Sigmoid colon (tissue), 7 donors: ENCODE measurements at places on chromosomes 4 and X. TPM values are rescaled to one million over a fixed set of nuclear protein-coding genes. Genes with fewer than 3 reads are reported as not detected.

MAP7D2 gene
- total RNA-seq = 0.66 TPM

DNA sequence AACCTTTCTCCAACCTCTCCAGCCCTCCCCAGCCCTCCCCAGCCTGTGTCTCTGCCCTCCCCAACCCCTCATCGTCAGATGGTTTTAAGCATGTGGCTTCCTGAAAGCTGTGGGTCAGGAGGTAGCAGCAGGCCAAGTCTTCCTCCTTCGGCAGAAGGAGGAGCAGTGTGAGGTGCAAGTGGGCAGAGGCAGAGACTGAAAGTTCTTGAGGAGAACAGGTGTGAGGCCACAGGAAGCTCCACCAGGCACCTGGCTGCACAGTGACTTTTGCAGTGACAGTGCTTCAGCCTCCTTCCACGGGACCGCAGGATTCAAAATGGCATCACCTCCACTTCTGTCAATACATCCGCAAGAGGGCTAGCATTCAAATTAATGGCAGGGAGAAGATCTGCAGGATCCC lies 203.9 kb upstream of the LEF1 start:
- H3K27ac ChIP-seq = no peak overlapping the region

DNA sequence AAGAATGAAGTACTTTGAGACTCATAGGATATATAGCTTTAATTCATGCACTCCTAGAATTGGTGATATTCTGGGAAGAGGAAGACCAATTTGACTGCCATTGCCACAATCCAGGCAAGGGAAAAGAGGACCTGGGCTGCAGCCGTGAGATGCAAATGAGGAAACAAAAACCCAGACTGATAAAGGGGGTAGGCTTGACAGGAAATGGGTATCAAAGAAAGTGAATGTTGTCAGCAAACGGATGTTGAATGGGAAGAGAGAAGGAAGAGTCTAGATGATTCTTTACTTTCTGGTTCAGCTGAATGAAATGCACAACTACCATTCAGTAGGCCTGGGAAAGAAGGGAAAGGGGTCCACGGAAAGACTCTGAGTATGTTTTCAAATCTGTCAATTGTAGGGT lies 17.1 kb upstream of the ARHGEF6 start:
- no peaks in the 10 kb centered on the region for H3K4me1 ChIP-seq
- no peak overlapping the region for H3K27ac ChIP-seq
- H3K4me3 ChIP-seq = no peak overlapping the region

DNA sequence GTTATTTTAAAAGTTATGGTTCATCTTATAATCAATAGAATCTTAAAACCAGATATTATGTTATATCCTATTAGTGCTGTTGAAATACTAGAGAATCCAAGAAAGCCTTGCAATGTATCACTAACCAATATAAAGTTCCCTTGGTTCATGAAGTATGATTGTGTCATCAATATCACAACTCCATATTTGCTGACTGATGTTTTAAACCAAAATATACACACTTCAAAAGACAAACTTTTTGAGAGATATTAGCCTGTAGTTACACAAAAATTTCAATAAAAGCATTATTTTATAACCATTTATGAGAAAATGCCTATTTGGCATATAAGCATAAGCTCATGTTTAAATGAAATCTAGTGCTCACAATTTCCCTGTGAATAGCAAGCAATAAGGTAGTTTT lies 198.6 kb downstream of the CENPC start:
- no peaks in the 10 kb centered on the region for H3K36me3 ChIP-seq
- H3K27me3 ChIP-seq = no peaks in the 10 kb centered on the region
- no peak overlapping the region for H3K27ac ChIP-seq
- no peaks in the 10 kb centered on the region for H3K4me1 ChIP-seq
- no peak overlapping the region for H3K4me3 ChIP-seq

DNA sequence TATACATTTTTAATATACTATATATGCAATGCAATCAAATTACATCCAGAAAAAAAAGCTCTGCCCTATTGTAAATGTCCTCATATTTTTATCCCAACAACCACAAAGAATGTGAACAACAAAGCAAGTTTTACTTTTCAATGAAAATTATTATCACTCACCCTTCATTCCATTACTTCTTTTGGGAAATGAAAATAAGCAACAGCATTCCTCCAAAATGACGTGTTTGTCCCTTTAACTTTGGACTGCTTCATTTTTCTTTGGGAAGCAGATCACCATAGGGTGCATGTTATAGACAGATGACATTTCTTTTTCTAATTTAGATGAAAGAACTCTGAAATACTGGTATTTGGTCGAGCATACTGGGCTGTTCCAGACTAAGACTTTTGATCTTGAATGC lies 667.1 kb upstream of the BOD1L1 start:
- H3K27me3 ChIP-seq = no peaks in the 10 kb centered on the region
- H3K36me3 ChIP-seq = no peaks in the 10 kb centered on the region
- DNase-seq = no peak
- H3K4me3 ChIP-seq = no peak overlapping the region

- H3K4me1 ChIP-seq = no peaks in the 10 kb centered on the region
- H3K36me3 ChIP-seq = no peaks in the 10 kb centered on the region
- no peak overlapping the region for H3K27ac ChIP-seq
- DNase-seq = no peak
- no peaks in the 10 kb centered on the region for H3K27me3 ChIP-seq
- no peak overlapping the region for H3K4me3 ChIP-seq
These were observed 82.2 kb downstream of the ANK2 start for GRCh38 chr4:113131621-113132020.

GRCh38 chrX:150697641-150698040 lies 4.4 kb downstream of the MTMR1 start:
- no peaks in the 10 kb centered on the region for H3K36me3 ChIP-seq
- no peak overlapping the region for H3K4me3 ChIP-seq
- no peak for DNase-seq

KIAA1210 gene
- not detected for total RNA-seq

- H3K27me3 ChIP-seq = no peaks in the 10 kb centered on the region
- H3K4me3 ChIP-seq = no peak overlapping the region
- no peaks in the 10 kb centered on the region for H3K4me1 ChIP-seq
- no peaks in the 10 kb centered on the region for H3K36me3 ChIP-seq
These were observed 2.4 kb downstream of the PDZD4 start for GRCh38 chrX:153827903-153828302.

DNA sequence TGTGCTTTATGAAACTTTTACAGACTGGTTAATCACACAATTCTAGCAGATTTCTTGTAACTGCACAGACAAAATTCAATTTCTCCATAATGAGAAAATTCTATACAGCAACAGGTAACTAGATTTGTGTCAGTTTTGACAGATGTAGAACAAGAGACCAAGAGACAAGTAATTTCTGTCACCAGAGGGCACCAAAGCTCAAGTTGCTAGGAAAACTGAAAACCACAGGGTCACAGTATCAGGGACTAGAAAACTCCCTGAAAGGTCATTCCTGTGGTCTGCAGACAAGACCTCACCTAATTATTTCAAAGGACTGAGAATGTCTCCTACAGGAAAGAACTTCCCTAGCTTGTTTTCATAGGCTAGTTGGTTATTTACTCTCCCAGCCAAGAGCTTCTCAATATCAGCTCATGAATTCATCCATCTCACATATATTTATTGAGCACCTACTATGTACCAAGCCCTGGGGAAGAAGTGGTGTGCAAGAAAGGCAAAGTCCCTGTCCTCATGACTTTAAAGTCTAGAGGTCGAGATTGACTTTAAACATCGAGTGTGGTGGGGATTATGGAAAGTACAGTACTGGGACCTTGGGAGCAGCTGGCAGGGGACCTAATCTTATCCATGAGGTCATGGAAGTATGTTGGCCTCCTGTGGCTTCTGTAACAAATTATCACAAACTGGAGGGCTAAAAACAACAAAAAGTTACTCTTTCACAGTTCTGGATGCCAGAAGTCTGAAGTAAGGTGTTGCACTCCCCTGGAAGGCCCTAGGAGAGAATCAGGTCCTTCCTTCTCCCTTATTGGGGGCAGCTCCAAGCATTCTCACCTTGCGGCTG lies 47.8 kb upstream of the SETD7 start:
- H3K36me3 ChIP-seq = no peaks in the 10 kb centered on the region
- H3K27me3 ChIP-seq = no peaks in the 10 kb centered on the region
- H3K27ac ChIP-seq = no peak overlapping the region
- H3K4me3 ChIP-seq = no peak overlapping the region
- H3K4me1 ChIP-seq = no peaks in the 10 kb centered on the region

DNA sequence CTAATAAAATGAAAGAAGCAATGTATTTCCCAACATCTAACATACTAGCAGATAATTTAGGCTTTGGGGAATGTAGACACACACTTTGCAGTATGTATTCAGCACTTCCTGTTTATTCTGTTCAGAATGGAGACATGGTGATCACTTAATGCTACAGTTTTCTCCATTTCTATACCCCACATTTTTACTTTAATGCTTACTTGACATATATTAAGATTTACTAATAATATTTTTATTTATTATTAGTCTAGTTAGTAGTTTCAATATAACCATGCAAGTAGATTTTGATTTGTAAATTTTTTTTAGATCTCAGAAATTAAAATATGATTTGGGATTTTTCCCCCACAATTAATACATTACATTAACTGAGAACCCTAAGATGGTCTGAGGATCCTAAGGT lies 98.4 kb downstream of the PRSS12 start:
- DNase-seq = no peak
- no peak overlapping the region for H3K4me3 ChIP-seq
- no peaks in the 10 kb centered on the region for H3K27me3 ChIP-seq
- no peaks in the 10 kb centered on the region for H3K36me3 ChIP-seq
- no peaks in the 10 kb centered on the region for H3K4me1 ChIP-seq

ASB12 gene
- total RNA-seq = not detected

DNA sequence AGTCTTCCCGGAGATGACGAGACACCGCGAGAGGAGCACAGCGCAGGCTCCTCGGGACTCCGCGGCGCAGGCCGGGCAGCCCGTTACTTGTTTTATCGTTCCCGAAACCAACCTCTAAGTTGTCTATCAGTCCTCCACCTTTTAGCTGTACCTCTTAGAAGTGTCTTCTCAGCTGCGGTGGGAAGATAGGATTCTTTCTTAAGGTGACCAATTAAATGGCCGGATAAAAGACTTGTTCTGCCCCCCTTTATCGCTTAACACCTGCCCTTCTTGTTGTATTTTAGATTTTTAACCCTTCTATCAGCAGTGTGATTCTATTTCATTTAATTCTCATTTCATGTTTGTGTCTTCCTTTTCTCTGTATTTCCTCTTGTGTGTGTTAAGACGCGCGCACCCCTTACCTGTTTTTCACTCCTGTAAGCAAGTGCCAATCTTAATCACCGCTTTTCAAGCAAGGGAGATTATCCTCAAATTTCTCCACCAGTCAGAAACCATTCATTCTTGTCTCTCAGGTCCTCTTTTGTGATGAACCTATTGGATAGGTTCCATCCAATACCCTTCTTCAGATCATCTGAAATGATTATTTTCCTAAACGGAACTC lies at the start of gene SLC9B2:
Gene SLC9B2, minus strand, starts transcription at position 15 of the 601 bp plus-strand sequence. CDS start 9,211 bp downstream, outside the sequence.
- H3K4me1 ChIP-seq = peaks cover 16% of the 10 kb centered on the region
- no peak for DNase-seq
- H3K27me3 ChIP-seq = no peaks in the 10 kb centered on the region
- H3K36me3 ChIP-seq = peaks cover 20% of the 10 kb centered on the region

HPGDS gene
- total RNA-seq = 1.3 TPM

CORIN gene
- 0.33 TPM for total RNA-seq

GRCh38 chrX:580030-580429 lies 50.6 kb upstream of the SHOX start:
- no peaks in the 10 kb centered on the region for H3K27me3 ChIP-seq
- H3K4me1 ChIP-seq = no peaks in the 10 kb centered on the region
- H3K4me3 ChIP-seq = no peak overlapping the region
- DNase-seq = no peak
- no peaks in the 10 kb centered on the region for H3K36me3 ChIP-seq
- no peak overlapping the region for H3K27ac ChIP-seq

GRCh38 chr4:85715991-85716737 lies 241.2 kb downstream of the ARHGAP24 start:
- H3K36me3 ChIP-seq = no peaks in the 10 kb centered on the region
- H3K4me3 ChIP-seq = no peak overlapping the region
- H3K27ac ChIP-seq = no peak overlapping the region
- no peak for DNase-seq
- no peaks in the 10 kb centered on the region for H3K27me3 ChIP-seq

DNA sequence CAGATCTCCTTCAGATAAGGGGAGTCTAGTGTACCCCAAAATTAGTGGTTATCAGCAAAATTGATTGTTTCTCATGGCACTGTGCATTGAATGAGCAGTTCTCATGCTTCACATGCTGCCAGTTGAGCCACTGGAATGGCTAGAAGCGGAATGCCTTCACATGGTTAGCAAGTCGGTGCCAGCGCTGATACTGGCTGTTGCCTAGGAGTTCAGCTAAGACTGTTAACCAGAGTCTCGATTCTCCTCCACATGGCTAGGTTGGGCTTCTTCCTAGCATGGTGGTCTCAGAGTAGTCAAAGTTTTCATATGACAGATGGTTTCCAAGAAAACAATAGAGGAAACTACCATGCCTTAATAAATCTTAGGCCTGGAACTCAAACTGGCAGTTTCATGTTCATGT lies 12.2 kb downstream of the ANTXR2 start:
- no peak for DNase-seq
- no peaks in the 10 kb centered on the region for H3K36me3 ChIP-seq
- peaks cover 26% of the 10 kb centered on the region for H3K4me1 ChIP-seq
- no peaks in the 10 kb centered on the region for H3K27me3 ChIP-seq

RNF150 gene
- 66.7 TPM for total RNA-seq

GRCh38 chr4:23969635-23970145 lies 79.8 kb upstream of the PPARGC1A start:
- H3K27me3 ChIP-seq = no peaks in the 10 kb centered on the region
- H3K36me3 ChIP-seq = no peaks in the 10 kb centered on the region
- no peak overlapping the region for H3K27ac ChIP-seq
- no peak overlapping the region for H3K4me3 ChIP-seq
- no peaks in the 10 kb centered on the region for H3K4me1 ChIP-seq

CXCL13 gene
- not detected for total RNA-seq

- no peaks in the 10 kb centered on the region for H3K27me3 ChIP-seq
- no peak overlapping the region for H3K4me3 ChIP-seq
These were observed 219.9 kb downstream of the BCOR start for GRCh38 chrX:39877905-39878304.

GRCh38 chr4:82983444-82983843 lies 27.2 kb downstream of the LIN54 start:
- no peaks in the 10 kb centered on the region for H3K36me3 ChIP-seq
- no peaks in the 10 kb centered on the region for H3K27me3 ChIP-seq
- DNase-seq = no peak
- no peak overlapping the region for H3K4me3 ChIP-seq
- H3K4me1 ChIP-seq = no peaks in the 10 kb centered on the region

DNA sequence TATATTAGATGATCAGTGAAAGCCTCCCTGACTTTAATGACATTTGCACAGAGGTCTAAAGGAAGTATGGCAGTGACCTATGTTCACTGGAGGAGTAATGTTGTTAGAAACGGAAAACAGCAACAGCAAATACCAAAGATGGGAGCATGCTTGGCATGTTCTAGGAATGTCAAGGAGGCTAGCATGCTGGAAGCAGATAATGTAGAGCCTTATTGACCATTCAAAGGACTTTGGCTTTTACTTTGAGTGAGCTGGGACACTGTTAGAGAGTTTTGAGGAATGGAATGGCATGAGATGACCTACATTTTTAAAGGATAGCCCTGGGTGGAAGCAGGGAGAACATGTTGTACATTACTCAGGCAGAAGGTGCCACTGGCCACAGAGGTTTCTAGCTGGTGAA lies 6.0 kb downstream of the RPA4 start:
- no peaks in the 10 kb centered on the region for H3K36me3 ChIP-seq
- H3K4me1 ChIP-seq = peaks cover 5% of the 10 kb centered on the region
- no peak for DNase-seq
- H3K27ac ChIP-seq = no peak overlapping the region

- DNase-seq = no peak
- no peak overlapping the region for H3K4me3 ChIP-seq
- peaks cover 19% of the 10 kb centered on the region for H3K36me3 ChIP-seq
- H3K27ac ChIP-seq = no peak overlapping the region
- H3K4me1 ChIP-seq = no peaks in the 10 kb centered on the region
These were observed 95.9 kb downstream of the PDS5A start for GRCh38 chr4:39881789-39882188.
